ENCODE measurements at places on chromosomes 5 and 9. TPM values are rescaled to one million over a fixed set of nuclear protein-coding genes. Genes with fewer than 3 reads are reported as not detected.

Gene KCNV2
- not detected for total RNA-seq

Gene ADAMTSL2
- 0.75 TPM for total RNA-seq

Gene KIF20A
- 24.5 TPM for total RNA-seq

Gene HBEGF
- 17.5 TPM for total RNA-seq

Gene DRD1
- total RNA-seq, result not detected

Gene NSG2
- total RNA-seq, result not detected

Gene PCDHGA1
- 0.36 TPM for total RNA-seq

Gene GAPVD1
- 54.3 TPM for total RNA-seq

Gene GPR150
- 0.19 TPM for total RNA-seq

Gene STING1
- 33.0 TPM for total RNA-seq

Gene SARDH
- total RNA-seq, result 0.27 TPM

Gene LCN1
- total RNA-seq, result 0.66 TPM

Gene UGT3A1
- total RNA-seq, result not detected

Gene IRX1
- 0.27 TPM for total RNA-seq

Gene CXCL14
- not detected for total RNA-seq

Gene GNA14
- 2.4 TPM for total RNA-seq

Gene TRPM6
- total RNA-seq, result under 0.01 TPM

Gene LCN9
- not detected for total RNA-seq

Gene SLC46A2
- not detected for total RNA-seq

Gene VLDLR
- total RNA-seq, result 4.4 TPM

Gene ECPAS
- 142 TPM for total RNA-seq

Gene PLAC8L1
- 0.38 TPM for total RNA-seq

Gene EIF4E1B
- total RNA-seq, result not detected

Gene LCP2
- not detected for total RNA-seq

Gene TERT
- total RNA-seq, result not detected

Gene HRCT1
- total RNA-seq, result 0.56 TPM

Gene SPINK5
- not detected for total RNA-seq

Measured in endothelial cell of coronary artery (primary cell).